Stimulated activated CD4-positive, alpha-beta T cell treated with anti-CD3 and anti-CD28 coated beads, Interleukin-1b, Interleukin-23, amount 100 ng/mL, for 1 hour (primary cell): ENCODE measurements at places on chromosomes 1 and 21.

DNA sequence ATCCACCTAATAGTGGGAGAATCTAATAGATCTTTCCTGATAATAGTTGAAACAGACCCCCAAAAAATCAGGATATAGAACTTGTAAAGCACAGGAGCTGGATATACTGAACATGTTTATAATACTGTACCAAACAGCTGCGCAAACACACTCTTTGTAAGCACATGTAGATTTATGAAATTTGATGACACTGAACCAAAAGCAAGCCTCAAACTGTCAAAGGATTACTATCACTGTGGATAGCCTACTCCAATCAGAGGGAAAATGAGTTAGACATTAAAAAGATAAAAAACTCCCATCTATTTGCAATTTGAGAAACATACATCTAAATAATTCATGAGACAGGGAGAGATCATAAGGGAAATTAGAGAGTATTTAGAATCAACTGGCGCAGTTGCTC, 26.1 kb downstream of the RCAN3 start:
- no peak for DNase-seq

DNA sequence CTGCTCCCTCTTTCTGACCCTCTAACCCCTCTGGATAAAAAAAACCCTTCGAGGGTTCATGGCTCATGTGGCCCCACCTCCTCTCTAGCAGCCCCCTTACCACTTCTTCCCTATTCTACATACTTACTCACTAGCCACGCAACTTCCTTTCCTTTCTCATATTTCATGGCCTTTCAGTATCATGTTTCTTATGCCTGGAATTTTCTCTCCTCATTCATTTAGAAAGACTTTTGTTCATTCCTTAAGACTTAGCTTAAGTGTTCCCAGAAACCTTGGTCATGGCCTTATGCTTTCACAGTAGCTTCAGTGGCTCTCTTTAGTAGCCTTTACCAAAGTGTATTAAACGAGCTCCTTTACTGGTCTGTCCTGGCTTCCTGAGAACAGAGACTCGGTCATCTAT, 6.1 kb downstream of the ACP6 start:
- DNase-seq: no peak

DNA sequence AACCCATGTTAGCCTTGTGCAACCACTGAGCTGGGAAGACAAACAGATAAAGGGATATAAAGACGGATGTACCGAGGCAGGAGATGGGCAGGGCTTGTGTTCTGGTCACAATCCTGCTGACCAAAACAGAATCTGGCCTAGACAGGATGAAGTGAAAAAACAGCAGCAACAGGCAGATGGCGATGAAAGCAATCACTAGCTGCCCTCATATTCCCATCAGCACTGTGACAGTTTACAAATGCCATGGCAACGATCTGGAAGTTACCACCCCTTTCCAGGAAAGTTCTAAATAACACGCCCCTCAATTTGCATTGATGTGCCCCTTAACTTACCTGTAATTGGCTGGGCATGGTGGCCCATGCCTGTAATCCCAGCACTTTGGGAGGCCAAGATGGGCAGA, 40.6 kb upstream of the CD46 start:
- no peak for DNase-seq

DNA sequence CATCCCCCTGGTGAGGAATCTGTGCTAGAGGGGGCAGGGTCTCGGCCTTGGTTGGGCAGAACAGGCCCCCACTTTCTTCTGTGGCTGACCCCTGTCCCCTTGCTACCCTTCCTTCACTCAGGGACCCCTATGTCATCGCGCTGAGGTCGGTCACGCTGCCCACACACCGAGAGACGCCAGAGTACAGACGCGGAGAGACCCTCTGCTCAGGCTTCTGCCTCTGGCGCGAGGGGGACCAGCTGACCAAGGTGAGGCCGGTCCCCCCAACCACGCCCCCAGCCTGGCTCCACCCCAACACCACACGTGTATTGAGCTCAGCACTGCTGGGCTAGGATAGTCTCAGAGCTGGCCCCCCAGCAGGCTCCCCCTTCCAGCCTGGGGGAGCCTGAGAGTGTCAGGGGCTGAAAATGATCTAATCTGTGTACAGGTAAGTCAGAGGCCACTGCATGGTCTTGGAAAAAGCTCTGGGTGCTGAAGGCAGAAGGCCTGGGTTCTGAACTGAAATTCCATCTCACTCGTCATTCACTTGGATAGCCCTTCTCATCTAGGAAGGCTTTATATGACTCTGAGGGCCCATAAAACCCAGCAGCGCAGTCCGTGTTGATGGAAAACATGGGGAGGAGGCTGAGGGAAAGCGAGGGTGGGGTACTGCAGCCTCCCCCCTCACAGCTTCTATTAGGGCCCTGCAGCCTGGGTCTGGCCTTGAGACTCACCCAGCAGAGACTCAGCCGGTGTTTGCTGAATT, 15.3 kb downstream of the FAM151A start:
- DNase-seq: no peak

DNA sequence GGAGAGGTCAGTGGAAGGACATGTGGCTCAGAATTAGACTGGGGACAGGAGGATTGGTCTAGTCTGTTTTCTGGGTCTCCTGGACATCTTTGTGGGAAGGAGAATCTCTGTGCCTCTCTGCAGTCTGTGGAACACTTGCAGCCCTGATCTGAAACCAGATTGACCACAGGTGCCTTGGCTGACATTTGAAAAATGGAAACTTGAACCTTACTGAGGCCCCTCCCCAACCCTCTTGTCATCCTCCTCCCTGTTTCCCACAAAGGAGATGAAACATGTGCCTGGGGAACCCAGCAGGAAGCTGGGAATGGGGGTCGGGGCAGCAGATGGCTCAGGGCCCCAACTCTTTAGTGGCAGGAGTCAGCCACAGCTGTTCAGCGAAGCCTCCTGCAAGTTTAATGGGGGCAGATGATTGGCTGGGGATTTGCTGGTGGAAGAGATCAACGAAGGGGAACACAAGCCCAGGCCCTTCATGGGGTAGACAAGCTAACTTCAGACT, 18.1 kb downstream of the VASH2 start:
- no peak for DNase-seq

- no peak for DNase-seq
These were observed 158.2 kb downstream of the TRIM33 start for GRCh38 chr1:114352797-114353196.

DNA sequence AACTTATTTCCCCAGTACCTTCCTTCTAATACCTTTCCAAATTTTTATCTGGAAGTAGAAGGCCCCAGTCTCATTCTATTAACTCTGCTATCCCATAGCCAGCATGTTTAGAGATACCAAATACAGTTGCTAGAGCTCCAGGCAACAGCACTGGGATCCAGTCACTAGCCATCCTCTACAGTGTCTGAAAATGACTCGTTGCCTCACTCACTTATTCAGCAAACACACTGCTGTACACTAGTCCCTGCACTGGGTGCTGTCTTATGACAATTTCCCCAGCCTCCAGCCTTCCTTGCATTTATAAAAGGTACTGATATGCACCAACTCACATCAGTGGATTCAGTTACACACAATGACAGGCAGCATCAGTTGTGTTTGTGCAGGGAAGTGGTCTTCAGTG, 179.0 kb downstream of the DSCAM start:
- no peak for DNase-seq

GRCh38 chr21:43864313-43864961, 586 bp upstream of the AGPAT3 start:
- DNase-seq: no peak

DNA sequence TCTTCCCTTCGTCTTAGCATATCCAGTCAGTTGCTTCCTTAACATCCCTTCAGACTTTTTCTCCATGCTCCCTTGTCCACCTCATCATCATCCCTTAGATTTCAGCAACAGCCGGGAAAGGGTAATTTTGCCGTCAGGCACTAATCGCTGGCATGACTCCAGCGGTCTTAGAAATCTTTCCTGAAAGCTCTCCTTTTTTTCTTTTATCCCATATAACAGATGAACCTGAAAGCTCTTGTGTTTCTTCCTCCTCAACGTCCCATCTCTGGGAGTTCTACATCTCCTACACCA, 10.4 kb upstream of the BOLA1 start:
- no peak for DNase-seq

- DNase-seq: no peak
These were observed 21.0 kb downstream of the SDE2 start for GRCh38 chr1:225977937-225978748.

DNA sequence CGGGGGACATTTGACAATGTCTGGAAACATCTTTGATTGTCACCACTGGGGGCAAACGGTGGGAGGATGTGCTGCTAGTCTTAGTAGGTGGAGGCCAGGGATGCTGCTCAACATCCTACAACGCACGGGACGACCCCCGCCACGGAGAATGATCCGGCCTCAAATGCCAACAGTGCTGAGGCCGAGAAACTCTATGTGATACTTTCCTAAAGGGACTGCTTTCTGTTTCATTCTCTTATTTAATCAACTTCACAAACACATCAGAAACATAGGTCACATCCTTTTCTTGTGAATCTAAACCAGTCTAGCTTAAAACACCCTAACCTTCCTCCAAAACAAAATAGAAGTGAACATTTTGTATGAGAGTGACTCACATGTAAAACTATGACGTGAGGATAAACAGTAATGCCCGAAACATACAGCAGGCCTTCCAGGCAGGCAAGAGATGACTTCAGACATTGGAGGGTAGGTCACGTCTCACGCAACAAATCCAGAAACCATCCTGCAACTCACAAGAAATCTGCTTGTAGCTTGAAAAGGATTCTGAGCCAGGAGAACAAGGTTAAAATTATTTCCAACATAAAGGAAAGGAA, 37.2 kb upstream of the ETS2 start:
- DNase-seq: no peak

DNA sequence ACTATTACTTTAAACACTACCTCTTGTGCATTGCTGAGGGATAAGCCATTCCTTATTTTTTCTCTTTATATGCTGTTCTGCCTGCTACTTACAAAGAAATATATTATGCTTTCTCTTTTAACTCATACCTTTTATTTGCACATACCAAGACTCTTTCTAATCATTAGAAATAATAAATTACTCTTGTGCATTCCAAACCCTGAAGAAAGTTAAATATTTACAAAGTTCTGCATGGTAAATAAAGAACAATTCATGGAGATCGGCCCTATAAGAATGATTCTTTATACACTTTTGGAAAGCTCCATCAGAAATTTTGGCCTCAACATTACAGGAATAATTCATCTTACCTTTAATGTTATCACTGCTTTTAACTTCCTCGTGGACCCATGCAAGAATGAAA, 86.7 kb upstream of the PALMD start:
- no peak for DNase-seq

- DNase-seq: no peak
These were observed at the start of gene CTNNBIP1 for GRCh38 chr1:9910076-9910422. Gene CTNNBIP1, minus strand, starts transcription at chr1:9910269. Its CDS starts 38,205 bp downstream, at chr1:9872064.

DNA sequence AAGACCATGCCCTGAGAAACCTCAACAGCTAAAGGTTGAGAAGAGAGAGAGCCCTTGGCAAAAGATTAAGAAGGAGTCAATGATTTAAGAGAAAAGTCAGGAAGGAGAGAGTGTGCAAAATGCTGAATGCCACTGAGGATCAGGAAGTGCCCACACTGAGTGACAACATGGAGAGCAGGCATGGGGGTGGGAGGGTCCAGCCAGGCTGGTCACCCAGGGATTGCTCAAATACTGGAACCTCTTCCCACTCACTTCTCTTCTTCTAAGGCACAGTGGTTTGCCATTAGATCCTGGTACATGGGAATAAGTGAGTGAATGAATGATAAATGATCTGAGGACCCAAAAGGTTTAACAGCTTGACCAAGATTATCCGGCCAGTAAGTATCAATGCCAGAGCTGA, 11.1 kb downstream of the PRR9 start:
- no peak for DNase-seq

- no peak for DNase-seq
These were observed 77.8 kb downstream of the KCNK2 start for GRCh38 chr1:215160351-215160750.

GRCh38 chr1:235586413-235586812, 63.2 kb downstream of the GNG4 start:
- DNase-seq: no peak

DNA sequence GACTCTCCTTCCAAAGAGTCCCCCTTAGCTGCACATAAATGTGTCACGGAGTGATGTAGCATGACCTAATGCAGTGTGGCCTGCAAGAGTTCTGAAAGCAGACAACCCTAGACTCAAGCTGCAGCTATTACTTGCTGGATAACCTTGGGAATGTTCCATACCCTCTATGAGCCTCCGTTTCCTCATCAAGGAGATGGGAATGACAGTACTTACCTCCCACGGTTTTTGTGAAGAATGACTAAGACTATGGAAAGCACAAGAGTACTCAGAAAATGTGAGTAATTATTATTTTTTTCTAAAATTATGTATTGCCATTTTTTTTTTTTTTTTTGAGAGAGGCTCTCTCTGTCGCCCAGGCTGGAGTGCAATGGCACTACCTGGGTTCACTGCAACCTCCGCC, 3.0 kb downstream of the TTC39A start:
- no peak for DNase-seq

DNA sequence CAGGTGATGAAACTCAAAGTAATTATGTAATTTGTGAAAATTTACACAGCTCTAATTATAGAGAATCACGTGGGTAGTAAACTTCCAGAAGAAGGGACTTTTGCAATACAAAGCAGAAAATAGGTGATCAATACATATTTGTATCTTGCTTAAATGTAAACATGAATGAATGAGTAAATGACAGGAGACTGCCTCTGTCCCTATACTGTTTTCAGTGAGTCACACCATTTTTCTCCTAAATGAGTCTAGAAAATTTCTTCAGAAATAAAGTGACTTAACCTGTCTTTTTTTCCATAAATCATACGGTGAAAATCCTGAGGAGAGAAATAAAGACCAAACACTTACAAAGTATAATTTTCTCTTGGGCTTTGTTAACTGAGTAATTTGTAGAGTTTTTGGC, 11.9 kb downstream of the RAP1A start:
- no peak for DNase-seq

GRCh38 chr21:30329203-30329875, 8.2 kb downstream of the KRTAP27-1 start:
- no peak for DNase-seq
